ENCODE measurements at places on chromosomes 4 and X. TPM values are rescaled to one million over a fixed set of nuclear protein-coding genes. Genes with fewer than 3 reads are reported as not detected.

DNA sequence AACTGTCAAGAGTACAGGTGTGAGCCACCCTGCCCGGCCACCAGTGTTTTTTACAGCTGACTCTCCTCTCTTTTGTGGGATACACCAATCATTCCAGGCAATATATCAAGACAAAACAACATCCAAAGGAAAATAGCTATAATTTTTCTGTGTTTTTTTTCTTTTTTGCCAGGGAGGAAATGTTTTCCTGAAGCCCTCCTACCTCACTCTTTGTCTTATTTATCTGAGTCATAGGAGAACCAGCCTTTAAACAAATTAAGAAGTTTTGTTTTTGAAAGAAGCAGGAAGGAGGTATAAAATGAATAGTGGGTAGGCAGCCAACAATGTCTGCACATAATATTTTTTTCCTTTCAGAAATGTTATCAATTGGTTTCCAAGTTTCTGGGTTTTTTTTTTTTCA lies 493.9 kb downstream of the CCSER1 start:
- peak; percentile 10 for DNase-seq

Gene CTAG2
- total RNA-seq: not detected

GRCh38 chrX:145292218-145292617 lies 44.9 kb downstream of the SPANXN1 start:
- DNase-seq: no peak

Gene DMRTC1B
- 6.3 TPM for total RNA-seq

Gene SPANXD
- total RNA-seq: not detected
